Tibial nerve (tissue), 4 donors: ENCODE measurements at places on chromosomes 11 and 22.

- DNase-seq: no peak
Measured at GRCh38 chr11:79415411-79415810, 25.4 kb downstream of the TENM4 start.

DNA sequence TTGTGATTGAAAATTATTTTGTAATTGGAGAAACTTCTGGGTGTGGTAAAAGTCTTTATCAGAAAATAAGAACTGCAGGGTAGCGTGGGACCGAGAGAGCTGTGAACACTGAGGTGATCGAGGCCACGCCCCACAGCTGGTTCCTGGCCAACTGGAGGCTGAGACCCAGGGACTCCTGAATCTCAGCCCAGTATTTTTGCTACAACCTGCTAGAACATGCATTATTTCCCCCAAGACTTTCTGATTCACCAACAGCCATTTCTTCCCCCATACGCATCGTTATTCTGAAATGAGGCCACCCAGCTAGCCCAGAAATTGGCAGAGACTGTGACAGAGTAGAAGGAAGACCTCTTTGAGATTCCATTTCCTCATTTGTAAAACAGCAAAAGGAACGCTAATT, 3.4 kb upstream of the FGF19 start:
- no peak for DNase-seq

DNA sequence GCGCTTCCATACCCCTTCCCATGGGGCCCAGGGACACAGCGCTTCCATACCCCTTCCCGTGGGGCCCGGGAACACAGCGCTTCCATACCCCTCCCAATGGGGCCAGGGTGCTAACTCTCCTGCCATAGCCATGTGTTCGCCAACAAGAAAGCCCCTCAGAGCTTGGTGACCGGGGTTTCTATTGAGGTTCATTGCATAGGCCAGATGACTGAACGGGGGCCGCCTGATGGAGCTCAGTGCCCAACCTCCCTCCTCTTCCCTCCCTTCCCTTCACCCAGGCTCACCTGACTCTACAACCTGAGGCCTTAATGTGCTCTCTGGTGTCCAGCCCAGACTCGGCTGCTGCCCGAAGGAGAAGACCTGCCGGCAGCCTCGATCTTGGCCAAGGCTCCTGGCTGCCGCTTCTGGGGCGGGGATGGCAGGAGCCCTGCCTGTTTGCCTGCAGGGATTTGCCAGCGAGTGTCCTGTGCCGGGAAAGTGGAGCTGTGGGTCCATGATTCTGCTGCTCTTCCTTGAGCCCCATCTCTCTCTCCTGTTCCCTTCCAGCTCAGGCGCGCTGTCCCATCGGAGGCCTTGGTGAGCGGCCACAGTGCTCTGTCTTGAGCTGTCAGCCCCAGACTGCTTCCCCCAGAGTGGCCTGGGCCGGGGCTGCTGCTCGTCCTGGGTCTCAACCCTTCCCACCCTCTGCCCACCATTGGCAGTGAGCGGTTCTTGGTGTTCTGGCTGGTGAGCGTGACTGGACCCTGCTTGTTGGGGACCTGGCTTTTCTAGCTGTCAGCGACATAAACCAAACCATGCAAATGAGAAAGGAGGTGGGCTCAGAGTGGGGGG, 267.0 kb downstream of the TBC1D22A start:
- DNase-seq: no peak

GRCh38 chr11:120391854-120392253, 55.6 kb downstream of the ARHGEF12 start:
- no peak for DNase-seq

- DNase-seq: peak; percentile 27
Measured at GRCh38 chr11:128757235-128757711, 63.4 kb downstream of the FLI1 start.

DNA sequence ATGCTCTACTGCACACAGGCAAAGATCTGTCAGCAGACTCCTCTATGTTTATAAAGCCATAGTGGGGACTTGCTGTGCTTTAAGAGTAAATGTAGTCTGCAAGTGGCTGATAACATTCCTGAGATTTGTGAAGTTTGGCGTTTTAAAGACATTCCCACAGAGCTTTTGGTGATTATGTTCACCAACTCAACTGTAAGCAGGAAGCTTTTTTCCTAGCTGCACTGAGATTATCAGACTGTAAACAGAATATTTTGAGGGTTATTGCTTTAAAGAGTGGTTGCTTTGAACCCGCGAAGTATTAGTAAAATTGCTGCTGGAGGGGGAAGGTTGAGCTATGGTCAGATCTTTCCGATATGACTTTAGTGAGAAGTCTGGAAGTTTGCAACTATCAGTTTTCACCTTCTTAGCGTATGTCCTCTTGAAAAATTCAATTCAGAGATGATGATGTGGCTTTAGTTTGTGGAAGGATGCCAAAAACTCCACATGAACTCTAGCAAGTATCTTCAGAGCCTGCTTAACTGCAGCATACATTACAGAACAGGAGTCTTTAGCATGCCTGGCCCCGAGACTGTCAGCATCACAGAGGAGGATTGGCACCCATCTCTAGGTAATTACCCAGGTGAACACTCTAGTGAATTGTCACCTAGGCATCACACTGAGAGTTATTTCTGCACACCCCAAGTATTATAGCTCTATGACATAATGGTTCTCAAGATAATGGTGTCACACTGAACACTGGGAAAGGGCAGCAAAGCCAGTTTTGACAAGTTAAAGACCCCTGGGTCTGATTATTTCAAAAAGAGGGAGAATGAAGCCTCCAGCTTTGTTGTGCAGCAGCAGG, 89.9 kb downstream of the MTNR1B start:
- DNase-seq: no peak

- DNase-seq: no peak
Measured at GRCh38 chr22:26985931-26986782, 328.8 kb downstream of the MIAT start.

- DNase-seq: no peak
Measured at GRCh38 chr11:109785198-109785597, 308.0 kb upstream of the ZC3H12C start.

- DNase-seq: no peak
Measured at GRCh38 chr11:223884-224283, 12.3 kb downstream of the SIRT3 start.

GRCh38 chr11:3879216-3879966, 23.9 kb downstream of the STIM1 start:
- no peak for DNase-seq

- DNase-seq: no peak
Measured at GRCh38 chr11:130706572-130706971, 209.7 kb downstream of the SNX19 start.

DNA sequence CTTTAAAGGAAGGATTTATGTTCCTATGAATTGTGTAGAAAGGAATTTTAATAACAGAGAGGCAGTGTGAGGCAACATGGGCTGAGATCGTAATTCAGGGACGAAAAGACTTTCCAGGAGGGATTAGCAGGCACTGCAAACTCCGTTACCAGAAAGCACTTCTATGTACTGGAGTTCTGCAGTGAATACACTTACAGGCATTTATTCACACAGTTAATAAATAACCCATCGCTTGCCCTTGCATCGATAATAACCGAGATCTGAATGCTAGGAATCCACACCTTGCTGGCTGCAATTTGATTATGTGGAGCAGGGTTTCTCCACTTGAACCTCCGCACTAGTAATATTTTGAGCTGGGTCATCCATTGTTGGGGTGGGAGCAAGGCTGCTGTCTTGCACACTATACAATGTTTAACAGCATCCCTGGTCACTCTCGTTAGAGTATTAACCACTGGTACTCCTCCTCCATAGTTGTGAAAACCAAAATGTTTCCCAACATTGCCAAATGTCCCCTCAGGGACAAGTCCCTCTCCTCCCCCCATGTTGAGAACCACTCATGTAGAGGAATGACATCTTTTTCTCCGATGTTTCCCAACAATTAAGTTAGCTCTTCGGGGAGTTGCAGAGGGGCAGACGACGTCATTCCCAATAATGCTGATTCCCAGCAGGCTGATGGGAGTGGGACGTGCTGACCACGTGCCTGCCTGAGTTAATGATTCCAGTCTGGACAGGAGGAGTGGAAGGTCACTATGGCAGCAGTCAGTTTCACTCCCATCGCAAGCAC, 99.5 kb downstream of the SNX19 start:
- no peak for DNase-seq

- no peak for DNase-seq
Measured at GRCh38 chr11:94793002-94793401, 24.8 kb downstream of the AMOTL1 start.

GRCh38 chr11:117820071-117820470, 4.5 kb downstream of the FXYD2 start:
- DNase-seq: no peak

DNA sequence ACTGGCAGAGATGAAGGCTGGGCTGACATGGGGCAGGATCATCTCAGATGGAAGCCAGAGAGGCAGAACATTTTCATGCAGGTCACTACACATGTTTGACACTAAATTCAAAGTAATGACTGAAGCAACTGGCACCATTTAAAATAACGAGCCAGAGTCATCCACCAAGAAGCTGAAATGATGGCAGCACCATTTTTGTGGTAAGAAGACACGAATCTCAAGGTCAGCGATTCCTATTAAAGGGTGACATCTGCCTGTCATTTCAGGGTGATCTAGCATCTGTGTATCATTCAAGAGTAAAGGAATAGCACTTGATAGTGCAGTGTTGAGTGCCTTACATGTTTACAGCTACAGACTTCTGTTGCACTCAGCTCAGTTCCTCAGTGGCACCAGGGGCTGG, 113.4 kb upstream of the C11orf87 start:
- no peak for DNase-seq

DNA sequence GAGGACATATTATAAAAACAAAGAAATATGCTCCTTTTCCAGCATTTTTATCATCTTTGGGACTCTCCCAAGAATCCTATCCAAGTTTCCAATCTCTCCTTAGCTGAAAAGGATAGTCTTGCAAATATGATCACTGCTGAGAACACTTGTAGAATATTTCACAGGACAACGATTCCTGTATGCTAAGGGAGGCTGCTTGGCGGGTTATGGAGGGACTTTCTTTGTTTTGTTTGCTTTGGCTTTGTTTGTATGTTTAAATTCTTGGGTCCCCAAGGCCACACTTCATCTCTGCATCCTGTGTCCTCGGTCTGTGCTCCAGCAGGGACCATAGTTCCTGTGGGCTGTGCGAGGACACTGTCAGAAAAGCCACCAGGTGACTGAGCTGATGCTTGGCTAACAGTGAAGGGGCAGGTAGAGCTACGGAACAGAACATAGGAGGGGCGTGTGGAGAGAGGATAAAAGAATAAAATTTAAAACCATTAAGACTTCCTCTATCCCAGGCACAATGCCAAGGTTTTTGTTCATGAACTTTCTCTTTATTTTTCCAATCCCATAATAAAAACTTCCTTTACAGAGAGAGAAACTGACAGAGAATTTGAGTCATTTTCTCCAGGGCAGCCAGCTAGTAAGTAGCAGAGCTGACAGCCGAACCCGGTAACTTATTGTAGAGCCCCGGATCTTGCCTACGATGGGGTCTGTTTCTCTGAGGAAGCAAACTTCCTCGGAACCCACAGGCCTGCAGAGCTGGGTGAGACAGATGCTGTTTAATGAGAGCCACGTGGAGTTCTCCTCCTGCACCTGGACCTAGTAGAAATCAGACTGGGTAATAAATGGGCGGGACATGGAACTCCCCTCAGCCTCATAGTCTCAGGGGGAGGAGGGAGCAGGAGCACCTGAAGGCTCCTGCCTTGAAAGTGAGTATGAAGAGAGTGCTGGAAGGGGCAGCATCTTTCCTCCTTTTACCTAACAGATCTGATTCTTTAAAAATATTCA, at the start of gene IZUMO1R:
IZUMO1R (plus strand) TSS at position 615 of the 993 bp plus-strand sequence. CDS start 1,057 bp downstream, outside the sequence.
- no peak for DNase-seq

DNA sequence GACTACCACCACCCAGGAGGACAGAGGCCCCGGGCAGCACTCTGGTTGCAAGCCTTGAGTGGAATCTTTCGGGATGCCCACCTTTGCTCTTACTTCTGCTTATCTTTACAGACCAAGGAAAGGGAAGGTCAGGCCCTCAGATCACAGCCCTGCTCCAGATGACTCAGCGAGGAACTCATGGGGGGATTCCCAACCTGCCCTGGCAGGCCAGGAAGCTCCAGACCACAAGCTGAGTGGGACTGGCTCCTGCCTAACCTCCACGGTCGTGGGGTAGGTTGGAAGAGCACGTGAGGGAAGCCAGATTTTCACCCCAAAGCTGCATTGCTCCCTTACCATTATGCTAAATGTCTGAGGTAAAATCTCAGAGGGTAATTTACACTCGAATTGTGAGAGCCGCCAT, 11.8 kb downstream of the TBC1D10A start:
- DNase-seq: no peak

- DNase-seq: no peak
Measured at GRCh38 chr11:109956124-109956793, 136.9 kb upstream of the ZC3H12C start.

DNA sequence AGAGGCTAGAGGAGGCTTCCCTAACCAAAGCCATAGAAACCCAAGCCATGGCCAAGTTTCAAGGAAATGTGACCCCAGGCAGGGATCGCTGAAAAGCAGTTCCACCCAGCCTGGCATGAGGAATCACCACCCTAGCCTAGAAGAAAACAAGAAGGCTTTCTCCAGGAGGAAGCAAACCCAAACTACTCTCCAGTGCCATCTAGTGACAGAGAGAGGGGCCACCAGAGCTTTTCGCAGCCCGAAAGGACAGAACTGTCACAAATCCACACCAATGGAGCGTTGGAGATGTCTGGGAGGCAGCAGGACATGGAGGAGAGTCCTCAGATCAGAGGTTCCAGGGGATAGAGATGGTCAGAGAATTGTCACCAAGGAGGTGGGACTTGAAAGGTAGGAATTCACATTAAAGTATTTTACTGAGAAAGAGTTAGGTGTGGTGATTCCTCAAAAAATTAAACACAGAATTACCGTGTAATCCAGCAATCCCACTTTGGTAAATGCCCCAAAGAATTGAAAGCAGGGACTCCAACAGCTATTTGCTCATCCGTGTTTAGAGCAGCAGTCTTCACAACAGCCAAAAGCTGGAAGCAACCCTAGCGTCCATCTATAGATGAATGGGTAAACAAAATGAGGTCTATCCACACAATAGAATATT, 67.3 kb upstream of the NUP50 start:
- DNase-seq: peak; percentile 54

DNA sequence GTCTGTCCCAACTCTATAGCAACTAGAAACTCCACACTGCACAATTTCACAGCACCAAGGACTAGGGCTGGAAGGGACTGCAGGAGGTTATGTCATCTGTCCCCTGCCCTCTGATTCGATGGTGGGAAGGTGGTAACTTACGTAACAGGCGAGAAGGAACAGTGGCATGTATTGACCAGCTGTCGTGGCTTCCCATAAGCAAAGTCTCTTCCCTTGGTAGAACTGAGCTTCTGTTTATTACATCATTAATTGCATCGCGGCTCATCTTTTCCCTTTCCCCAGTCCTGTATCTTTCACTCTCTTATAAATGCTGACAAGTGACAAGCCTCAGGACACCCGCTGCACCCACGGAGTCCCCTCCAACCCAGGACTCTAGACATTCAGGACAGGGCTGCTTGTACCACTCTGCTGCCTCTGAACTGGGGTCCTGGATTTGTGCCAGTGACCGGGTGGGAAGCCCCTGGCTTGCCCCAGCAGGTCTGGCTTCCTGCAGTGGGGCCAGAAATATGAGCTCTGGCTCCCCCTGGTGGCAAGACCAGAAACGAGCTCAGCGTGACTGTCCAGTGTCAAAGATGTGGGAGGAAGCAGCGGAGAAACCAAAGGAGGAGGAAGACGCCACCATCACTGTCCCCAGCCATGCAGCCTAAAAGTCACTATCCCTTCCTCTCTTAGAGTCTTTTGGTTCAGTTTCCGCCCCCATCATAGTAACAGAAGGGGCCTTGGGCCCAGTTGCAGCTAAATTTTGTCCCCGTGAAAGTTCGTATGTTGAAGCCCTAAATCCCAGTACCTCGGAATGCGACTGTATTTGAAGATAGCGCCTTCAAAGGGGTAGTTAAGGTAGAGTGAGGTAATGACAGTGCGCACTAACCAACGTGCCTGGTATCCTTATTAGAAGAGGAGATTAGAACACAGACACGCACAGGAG, 84.5 kb downstream of the ISX start:
- no peak for DNase-seq
